Hematopoietic multipotent progenitor cell treated with erythropoietin and hydrocortisone succinate and interleukin-3 and kit ligand, for 8 days (in vitro differentiated cells): ENCODE measurements at places on chromosomes 6 and 20.

DNA sequence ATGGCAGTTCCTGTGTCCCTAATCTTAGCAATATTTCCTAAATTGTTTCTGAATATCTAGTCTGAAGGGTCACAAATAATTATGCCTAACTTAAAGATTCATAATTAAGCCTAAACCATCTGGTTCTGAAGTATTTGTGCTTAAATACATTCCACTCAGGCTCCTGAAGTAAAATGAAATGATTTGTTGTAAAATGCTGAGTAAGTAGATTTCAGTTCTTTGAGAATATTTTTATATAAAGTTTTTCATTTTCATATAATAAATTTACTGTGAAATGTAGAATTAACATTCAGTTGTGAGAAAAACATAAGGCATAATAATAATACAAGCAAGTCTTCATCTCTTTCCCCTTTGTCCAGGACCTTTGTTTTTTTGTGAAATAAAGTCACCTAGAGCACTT is 330.6 kb upstream of the IMPG1 start:
- no peak for DNase-seq

- no peak for DNase-seq
Measured at GRCh38 chr20:41006936-41007474, 21.6 kb upstream of the TOP1 start.

DNA sequence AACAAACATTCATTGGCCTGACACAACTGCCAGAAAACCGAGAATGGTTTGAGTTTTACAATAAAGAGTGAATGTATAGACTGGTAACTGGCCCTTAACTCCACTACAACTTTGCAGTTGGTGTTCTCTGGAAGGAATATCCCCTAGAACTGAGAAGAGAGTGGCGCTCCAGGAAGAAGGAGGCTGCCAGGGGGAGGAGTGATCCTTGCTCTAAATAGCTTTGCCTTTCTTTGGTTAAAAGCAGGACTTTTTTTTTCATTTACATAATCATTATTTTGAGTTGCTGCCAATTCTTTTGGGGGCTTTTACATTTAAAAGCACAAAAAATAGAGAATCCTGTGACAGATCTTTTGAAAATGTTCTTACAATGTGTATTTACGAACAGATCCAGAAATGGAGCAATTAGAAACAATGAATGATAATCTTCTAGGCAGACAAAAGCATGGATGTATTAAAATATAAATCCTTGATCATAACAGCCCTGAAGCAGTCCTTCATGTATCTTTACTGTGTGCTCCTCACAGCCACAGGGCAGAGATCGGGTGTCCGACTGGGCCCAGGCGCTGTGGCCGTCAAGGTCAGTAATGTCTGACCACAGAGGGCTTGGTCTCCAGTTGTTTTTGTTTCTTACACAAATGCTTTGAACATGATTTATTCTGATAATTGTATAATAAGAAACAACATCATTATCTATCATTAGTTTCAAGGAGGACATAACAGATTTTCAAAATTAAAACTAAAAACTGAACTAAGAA is 612.2 kb downstream of the HDGFL1 start:
- DNase-seq = no peak

- no peak for DNase-seq
Measured at GRCh38 chr20:24598346-24598745, 128.9 kb downstream of the SYNDIG1 start.

- no peak for DNase-seq
Measured at GRCh38 chr6:24982231-24982630, 46.5 kb upstream of the RIPOR2 start.

GRCh38 chr6:148521586-148521985 is 178.9 kb downstream of the SASH1 start:
- no peak for DNase-seq
